NCI-H524 (cell line): ENCODE measurements at places on chromosomes 12 and 14.

DNA sequence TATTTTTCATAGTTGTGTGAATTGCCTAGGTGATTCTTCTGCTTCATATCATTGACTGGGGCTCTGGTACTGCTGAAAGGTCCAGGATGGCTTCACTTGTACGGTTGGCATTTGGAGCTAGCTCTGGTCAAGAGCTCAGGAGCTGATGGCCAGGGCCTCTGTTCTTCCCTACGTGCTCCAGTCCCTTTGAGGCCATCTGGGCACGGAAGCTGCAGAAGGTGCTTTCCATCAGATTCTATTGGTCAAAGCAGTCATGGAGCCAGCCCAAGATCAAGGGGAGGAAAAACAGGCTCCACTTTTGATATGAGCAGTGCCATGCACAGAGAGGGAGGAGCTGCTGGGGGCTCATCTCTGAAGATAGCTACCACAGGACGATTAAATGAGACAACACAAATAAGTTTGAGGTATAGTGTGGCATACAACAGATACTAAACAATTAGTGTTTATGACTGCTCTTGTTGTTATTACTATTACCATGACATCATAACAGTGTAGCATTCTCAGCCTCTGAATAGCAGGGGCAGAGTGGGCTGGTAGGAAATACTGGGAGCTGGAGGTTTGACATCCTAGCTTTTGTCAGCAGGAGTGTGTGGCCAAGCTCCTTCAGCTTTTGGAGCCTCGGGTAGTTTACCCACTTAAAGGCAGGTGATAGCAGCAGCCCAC, 10.4 kb downstream of the KRT83 start:
- DNase-seq: no peak

GRCh38 chr12:6750506-6750905, 2.4 kb downstream of the MLF2 start:
- DNase-seq: no peak

DNA sequence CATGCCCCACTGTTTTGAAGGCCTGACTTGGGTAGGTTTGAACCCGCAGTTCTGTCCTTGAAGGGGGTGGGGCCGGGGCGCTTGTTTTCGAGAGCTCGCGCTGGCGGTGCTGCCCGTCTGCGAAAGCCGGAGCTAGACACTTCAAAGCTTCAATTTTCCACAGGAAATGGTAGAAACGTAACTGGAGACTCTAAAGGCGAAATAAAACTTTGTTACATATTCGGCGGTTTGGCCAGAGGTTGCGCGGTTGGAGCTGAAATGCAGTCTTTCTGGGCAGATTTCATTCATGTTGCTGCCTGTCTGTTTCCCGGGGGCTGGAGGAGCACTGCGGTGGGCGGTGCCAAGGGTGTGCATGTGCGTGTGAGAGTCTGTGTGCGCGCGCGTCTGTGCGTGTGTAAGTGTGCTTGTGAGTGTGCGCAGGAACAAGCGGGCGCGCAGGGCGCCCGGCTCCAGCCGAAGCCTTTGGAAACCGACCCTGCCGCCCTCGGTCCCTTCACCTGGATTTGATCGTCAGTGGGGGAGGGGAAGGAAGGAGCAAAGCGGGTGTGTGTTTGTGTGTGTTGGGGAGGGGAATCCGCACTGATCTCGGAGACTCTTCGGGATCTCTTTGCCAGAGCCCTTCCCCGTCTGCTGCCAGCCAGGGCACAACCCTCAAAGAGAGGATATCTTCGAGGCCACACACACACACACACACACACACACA, 227.7 kb upstream of the CRY1 start:
- DNase-seq: peak; percentile 31

DNA sequence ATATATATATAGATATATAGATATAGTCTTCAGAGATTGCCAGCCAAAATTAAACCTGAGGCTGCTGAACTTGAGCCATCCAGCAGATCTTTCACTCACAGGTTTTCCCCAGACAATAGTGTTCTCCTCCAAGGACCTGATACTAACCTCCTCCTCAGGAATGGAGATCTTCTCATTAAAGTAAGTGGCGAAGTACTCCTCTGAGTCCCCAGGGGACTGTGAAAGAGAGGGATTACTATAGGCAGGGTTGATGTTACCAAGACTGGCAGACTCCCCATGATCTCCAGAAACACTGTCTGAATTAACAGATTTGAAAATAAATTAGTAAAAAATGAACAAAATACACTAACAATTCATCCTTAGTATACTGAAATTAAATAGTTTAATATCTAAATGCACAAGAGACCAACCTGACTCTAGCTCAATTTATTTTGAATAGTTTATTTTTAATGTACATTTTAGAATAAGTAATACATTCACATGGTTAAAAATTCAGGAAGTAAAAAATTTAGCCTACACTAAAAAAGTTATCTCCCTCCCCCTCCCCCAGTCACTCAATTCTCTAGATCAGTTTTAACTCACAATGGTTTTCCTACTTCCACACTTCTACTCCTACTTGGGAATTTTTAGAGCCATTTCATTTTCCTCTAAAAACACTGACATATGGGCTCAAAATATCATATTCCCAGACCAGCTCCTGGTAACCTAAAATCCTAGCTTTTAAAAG, 17.7 kb downstream of the SLC11A2 start:
- DNase-seq: peak; percentile 72
